Skeletal muscle cell (primary cell): ENCODE measurements at places on chromosomes 5 and 9.

DNA sequence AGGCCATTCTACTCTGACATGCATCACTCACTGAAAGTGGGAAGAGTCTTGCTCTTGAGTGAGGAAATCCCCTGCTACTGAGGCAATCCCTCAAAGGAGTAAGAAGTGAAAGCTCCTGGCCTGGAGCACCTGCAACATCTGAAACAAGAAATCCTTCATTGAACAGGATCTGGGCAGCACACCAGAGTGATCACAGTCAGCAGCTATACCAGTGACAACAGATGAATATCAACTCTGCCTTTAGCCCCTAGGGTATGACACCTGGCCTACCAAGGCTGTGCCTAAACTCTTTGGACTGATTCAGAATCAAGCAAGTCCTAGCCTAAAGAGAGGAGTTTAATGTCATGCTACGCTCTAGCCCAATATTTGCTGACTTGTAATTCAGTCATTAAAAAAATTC is 156.2 kb upstream of the CCDC152 start:
- DNase-seq: no peak

GRCh38 chr5:175866377-175866907 is 4.9 kb upstream of the CPLX2 start:
- no peak for DNase-seq

DNA sequence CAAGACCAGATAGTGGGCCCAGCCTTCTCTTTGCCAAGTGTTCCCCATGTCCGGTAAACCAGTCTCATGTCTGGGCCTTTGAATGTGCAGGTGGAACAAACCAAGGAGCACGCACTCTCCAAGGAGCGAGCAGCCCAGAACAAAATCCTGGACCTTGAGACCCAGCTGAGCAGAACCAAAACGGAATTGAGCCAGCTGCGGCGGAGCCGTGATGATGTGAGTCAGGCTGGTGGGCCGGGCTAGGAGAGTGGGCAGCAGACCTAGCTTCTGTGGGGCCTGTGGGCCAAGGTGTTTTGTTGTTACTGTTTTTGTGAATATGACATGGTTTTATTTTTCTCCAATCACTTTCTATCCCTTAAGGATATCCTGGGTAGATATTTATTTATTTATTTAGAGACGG is 5.6 kb upstream of the GLE1 start:
- DNase-seq: no peak

DNA sequence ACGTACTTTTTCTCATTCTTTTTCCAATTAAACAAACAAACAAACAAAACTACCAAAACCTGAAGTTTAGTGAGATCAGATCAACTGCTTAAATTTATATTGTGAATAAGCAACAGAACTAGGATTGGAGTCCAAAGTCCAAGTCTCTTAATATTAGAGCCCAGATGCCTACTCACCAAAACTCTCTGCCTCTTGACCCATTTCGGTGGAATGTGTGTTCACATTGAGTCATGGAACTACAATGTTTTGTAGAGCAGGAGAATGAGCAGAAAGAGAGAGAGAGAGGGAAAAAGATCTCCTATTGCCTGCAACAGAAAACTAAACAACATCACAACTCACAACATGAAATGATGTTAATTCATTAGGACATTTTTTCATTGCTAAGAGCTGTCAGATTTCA is 751.1 kb downstream of the TLR4 start:
- DNase-seq: no peak

- DNase-seq: no peak
Measured at GRCh38 chr5:67263656-67264408, 67.2 kb upstream of the CD180 start.

DNA sequence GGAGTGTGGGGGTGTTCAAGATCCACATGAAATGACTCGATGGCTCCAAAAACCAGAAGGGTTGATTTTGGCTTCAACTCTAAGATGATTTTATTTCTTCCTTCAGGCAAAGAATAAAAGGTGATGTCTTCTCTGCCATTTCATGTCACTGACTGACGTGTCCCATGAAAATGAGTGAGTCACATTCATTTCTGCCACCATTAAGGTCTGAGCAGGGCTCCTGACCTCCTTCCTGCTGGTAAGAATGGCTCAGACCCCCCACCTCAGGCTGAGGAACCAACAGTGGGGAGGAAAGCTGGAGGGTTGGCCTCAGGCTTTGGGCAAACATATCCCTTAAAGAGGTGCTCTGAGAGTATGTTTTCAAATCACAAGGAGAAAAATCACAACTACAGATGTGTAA is 53.9 kb upstream of the ZNF354A start:
- no peak for DNase-seq

- DNase-seq: no peak
Measured at GRCh38 chr9:17653947-17654465, 75.1 kb downstream of the SH3GL2 start.

GRCh38 chr9:128627906-128628305 is 28.7 kb downstream of the DYNC2I2 start:
- no peak for DNase-seq

DNA sequence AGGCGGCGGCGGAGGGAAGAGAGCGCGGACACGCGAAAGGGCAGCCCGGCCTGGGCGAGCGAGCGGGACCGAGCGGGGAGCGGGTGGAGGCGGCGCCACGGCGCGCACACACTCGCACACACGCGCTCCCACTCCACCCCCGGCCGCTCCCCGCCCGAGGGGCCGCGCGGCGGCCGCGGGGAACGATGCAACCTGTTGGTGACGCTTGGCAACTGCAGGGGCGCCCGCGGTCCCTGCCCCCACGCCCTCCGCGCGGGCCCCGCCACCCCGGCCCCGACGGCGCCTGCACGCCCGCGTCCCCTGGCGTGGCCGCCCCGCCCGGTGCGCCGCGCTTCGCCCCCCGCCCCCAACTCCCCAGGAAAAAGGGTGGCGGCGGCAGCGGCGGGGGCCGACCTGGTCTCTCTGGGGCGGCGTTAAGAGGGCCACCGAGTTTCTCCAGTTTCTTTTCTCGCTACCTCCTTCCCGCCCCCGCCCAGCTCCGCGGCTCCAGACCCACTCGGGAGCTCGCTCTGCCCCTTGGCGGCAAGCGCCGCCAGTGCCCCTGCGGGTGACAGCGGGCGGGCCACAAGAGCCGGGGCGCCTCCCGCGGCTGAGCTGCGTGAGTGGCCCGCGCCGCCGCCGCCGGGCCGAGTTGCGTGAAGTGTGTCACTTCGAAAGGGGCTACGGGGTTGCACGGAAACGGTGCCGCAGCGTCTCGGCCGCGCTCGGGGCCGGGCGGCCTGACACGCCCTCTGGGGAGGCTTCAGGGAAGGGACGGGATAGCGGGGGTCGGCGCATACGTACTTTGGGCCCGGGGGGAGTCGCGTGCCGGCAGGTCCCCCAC is at the start of gene NR3C1:
TSS of gene NR3C1 (minus strand) at position 94 of the 823 bp plus-strand sequence. CDS start 2,847 bp downstream, outside the sequence.
- peak; percentile 49 for DNase-seq

DNA sequence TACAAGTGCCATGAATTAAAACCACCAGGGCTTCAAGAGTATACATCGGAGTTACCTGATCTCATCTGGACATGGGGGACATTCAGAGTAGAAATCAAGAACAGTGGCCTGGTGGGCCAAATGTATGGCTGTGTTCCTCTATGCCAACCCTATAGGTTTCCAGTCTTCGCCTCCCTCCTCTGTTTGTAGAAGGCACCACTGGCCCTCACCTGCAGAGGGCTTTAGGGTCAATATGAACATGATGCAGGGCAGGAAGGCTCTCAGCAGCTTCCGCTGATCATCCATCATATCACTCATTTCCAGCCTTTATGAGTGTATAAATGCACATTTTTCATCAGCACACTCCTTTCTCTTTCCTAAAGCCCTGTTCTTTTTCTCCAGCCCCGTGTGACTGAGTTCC is 555.5 kb upstream of the BRINP1 start:
- DNase-seq: no peak

- peak; percentile 29 for DNase-seq
Measured at GRCh38 chr5:143824851-143825720, 13.1 kb downstream of the HMHB1 start.

DNA sequence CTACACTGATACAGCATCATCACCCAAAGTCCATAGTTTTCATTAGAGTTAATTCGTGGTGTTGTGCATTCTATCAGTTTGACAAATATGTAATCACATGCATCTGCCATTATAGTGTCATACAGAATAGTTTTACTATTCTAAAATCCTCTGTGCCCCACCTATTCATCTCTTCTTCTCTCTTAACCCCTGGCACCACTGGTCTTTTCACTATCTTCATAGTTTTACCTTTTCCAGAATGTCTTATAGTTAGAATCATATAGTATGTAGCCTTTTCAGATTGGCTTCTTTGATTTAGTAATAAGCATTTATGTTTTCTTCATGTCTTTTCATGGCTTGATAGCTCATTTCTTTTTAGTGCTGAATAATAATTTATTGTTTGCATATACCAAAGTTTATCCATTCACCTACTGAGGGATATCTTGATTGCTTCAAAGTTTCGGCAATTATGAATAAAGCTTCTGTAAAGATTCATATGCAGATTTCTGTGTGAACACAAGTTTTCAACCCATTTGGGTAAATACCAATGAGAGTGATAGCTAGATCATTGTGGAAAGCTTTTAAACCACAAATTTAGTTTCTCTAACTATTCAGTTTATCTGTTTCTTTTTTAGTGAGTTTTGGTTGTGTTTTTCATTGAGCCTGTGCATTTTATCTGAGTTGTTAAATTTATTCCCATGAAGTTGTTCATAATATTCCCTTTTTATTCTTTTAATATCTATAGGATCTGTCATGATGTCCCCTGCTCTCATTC is 84.9 kb downstream of the RALGPS1 start:
- DNase-seq: no peak

DNA sequence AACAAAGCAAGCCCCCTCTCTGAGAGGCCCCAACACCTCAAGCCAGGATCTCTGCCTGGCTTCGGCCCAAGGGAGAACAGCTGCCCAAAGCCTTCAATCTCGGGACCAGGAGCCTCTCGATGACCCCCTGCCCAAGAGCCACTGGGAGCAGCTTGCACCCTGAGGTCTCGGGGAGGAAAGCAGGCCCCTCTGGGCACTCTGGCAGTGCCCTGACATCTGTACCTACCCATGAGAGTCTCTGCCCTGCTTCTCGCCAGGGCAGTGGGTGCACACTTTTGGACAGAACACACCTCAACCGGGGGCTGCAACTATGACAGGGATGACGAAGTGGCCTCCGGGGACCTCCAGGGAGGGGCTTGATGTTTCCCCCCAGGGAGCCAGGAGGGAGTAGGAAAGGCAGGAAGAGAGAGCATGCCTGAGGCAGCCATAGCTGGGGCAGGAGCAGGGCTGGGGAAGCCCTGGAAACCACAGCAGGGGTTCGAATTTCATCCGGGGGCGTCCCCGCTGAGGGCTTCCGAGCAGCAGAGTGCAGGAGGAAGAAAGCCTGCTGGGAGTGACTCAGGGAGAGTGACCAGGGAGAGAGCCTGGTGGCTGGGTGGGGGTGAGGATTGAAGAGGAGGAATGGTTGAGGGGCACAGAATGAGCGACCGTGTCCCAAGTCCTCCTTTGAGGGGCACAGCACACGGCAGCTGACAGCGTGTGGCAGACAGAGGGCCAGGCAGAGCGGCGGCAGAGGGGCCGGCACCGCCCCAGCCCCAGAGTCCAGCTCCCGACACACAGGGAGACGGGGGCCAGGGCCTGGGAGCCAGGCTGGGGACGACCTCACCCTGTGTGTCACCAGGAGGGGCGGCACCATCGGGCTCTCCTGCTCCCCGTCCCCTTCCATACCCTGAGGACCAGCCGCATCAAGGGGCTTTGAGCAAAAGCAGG is 1.8 kb downstream of the LPCAT1 start:
- peak; percentile 56 for DNase-seq

- no peak for DNase-seq
Measured at GRCh38 chr9:8278048-8278447, 478.5 kb upstream of the DMAC1 start.

GRCh38 chr5:14582797-14583137 is 1.2 kb downstream of the OTULINL start:
- no peak for DNase-seq

- peak; percentile 3 for DNase-seq
Measured at GRCh38 chr5:118326481-118327045, 661.8 kb downstream of the DTWD2 start.

- DNase-seq: no peak
Measured at GRCh38 chr5:147307170-147307569, 72.3 kb downstream of the STK32A start.

DNA sequence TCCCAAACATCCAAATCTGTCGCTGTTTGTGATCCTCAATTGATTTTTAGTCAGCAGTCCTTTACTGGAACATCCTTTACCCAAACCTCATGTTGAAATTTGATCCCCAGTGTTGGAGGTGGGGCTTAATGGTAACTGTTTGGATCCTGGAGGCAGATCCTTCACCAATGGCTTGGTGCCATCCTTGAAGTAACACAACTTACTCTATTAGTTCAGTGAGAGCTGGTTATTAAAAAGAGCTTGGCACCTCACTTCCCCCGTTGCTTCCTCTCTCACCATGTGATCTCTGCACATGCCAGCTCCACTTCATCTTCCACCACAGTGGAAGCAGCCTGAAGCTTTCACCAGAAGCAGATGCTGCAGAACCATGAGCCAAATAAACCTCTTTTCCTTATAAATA is 40.3 kb downstream of the DNAJB5 start:
- DNase-seq: no peak

DNA sequence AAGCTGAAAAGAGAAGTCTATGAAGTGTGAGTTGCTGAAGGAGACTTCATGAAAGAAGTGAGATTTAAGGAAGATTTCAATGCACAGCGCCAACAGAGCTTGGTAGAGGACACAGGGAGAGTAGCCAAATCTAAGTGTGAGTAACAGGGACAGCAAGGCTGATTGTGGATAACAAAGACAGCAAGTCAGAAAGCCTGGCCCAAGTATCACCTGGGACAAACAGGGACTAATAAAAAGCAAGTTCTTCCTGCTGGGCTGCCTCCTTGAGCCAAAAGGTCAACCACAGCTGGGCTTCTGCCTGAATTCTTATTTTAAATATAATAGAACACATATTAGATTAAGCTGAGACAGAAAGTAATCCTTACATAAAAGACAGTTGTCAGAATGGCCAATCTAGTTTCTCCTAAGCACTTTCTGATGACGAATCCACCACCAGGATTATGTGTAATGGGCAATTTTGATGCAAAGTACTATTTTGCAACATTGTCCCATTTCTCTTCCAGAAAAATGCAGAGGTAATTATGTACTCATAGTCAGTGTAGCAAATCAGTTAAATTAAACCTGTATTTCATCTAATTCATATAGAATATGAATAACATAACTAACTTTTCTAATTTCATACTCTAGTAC is 73.8 kb downstream of the MAPKAP1 start:
- DNase-seq: no peak

- DNase-seq: peak; percentile 15
Measured at GRCh38 chr5:100546001-100546400, 10.8 kb downstream of the FAM174A start.

DNA sequence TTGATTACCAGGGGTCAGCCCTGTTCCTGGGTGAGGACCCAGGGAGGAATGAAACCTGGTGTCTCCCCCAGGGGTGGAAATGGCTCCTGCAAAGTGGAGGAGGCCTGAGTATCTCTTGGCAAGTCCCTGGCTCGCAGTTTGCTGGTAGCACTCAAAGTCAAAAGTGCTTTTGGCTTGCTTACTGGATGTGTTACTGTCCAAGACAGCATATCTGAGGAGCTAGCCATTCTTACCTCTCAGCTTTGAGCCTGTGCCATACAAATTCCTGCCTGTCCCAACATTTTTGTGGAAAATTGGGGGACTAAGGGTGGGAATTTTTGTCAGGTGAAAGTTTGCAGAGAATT is 9.9 kb downstream of the ZNF618 start:
- DNase-seq: no peak

- DNase-seq: no peak
Measured at GRCh38 chr9:127844821-127845359, 9.6 kb downstream of the ENG start.
